ENCODE measurements at places on chromosomes 6 and 20. TPM values are rescaled to one million over a fixed set of nuclear protein-coding genes. Genes with fewer than 3 reads are reported as not detected.
A peak's percentile ranks its signal among the peaks of the same experiment; 100 is the strongest.

The FAXC gene
- total RNA-seq: 14.2 TPM

DNA sequence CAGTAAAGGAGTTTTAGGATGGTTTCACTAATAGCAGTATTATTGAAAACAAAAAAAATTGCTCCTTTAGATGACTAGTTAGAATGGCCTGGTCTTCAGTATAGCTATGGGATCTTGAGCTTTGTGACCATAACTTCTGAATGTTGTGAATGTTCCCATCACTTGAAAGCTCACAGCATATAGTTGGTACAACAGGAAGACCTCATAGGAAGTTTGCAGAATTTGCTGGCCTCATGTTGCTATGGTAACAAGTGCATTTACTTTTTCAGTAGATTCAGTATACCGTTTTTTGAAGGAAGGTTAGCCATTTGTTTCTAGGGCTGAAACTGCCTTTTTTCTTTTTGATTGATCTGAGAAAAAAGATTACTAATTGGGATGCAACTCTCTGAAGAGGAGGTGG, 8.3 kb downstream of the PHF3 start:
- DNase-seq: no peak

- DNase-seq: peak; percentile 11
These were observed 183.8 kb upstream of the TCF21 start for GRCh38 chr6:133705066-133705465.

The METTL24 gene
- not detected for total RNA-seq

DNA sequence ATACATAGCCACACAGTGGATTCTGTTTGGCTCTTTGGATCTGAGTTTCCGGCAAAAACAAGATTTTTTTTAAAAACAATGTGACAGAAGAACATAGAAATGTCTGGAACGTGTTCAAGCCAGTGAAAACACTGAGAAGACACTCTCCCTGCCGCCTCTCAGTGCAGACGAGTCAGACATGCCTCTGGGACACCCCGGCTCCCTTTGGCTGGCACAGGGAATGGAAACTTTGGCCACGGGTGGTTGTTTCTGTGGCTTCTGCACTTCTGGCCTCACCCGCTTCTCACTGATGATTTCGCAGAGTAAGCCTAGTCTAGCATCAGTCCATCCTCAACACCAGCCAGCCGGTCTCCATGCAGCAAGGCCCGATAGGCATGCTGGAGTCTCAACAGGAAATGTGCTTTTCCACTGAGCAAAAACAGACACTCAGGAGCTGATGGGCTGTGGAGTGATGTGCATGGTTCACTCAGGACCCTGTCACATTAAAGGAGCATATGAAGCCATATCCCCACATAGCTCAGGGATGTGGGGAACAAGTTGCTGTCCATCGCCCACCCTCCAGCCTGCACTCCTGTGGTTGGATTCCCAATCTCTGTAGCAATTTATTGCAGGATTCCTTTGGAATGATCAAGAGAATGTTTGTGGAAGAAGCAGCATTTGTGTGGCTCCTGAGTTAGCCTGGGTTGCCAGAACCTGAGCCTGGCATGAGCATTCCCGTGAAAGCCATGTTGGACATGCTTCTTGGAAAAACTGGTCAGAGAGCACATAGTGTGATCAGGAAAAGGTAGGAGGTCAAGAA, 262.0 kb upstream of the RIN2 start:
- DNase-seq: no peak

The CCM2L gene
- total RNA-seq: not detected

DNA sequence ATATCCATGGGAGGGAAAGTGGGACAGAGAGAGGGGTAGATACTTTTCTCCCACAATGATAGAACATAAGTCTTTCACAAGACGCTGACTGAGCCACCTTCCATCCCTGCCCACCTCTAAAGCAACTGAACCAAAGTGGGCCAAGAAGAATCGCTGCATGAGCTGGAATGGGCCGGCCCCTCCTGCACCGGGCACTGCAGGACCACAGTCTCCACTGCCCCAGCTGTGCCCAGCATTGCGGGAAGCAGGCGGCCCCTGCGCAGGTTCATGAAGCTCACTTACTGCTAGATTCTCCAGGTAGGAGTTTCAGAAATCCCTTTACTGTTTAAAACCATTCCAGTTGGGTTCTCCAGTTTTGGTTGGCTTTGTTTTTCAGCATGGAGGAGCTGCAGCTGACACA, 32.0 kb upstream of the CST7 start:
- DNase-seq: no peak

The MCHR2 gene
- total RNA-seq: not detected

The HELZ2 gene
- total RNA-seq: 65.5 TPM

The GFRA4 gene
- not detected for total RNA-seq

DNA sequence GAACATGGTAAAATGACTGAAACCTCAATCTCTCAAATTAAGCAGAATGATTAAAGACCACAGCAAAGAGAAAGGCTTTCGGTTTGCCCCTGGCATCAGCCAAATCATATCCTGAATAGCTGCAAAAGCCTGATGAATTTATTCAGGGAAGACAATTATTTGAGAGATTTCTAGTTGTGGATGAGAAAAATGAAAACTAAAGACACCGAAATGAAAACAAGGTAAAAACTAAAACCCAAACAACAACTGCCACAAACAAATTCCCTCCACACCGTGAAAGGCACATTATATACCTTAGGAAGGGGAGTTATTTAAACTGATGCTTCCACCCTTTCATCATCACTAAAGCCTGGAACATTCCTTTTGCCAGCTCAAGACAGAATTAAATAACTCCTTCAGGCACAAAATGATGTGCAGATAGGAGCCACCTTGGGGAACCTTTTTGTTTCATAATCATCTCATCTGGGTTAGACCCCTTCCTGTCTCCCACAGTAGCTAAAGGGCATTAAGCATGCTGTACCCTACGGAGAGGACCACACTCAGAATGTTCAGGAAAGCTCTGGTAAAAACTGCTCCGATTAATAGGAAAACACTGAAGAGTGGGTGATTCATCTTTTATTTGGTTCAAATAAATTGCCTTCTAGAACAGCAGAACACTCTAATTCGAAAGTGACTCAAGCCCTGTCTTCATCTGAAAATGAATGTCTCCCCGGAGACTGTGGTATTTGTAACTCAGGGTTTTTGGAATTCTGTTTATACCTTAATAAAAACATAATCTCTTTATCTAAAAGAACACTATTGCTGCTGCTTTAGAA, 9.1 kb upstream of the ANKRD60 start:
- DNase-seq: no peak

The SMLR1 gene
- total RNA-seq: not detected

- peak; percentile 72 for DNase-seq
These were observed 65.2 kb downstream of the THBS2 start for GRCh38 chr6:169188475-169188874.

DNA sequence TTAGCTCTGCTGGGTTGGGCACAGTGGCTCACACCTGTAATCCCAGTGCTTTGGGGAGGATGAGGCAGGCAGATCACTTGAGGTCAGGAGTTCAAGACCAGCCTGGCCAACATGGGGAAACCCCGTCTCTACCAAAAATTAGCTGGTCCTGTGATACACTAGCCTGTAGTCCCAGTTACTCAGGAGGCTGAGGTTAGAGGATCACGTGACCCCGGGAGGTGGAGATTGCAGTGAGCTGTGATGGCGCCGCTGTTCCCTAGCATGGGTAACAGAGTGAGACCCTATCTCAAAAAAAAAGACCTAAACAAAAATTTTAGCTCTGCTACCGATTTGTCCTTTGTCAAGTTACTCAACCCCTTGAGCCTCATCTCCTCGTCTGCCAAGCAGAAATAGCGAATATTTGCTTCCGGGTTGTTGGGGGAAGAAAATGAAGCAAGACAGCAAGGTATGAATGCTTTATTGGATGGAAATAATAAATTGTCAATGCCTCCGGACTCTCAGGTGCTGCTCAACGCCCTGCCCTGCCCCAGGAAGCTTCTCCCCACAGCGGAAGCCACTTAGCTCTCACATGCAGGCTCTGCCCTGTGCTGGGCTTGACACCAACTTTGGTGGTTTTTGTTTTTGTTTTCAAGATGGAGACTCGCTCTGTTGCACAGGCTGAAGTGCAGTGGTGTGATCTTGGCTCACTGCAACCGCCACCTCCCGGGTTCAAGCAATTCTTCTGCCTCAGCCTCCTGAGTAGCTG, 24.9 kb upstream of the ITCH start:
- DNase-seq: no peak

The CST4 gene
- not detected for total RNA-seq

GRCh38 chr20:362271-363254, 15.7 kb downstream of the NRSN2 start:
- peak; percentile 97 for DNase-seq

DNA sequence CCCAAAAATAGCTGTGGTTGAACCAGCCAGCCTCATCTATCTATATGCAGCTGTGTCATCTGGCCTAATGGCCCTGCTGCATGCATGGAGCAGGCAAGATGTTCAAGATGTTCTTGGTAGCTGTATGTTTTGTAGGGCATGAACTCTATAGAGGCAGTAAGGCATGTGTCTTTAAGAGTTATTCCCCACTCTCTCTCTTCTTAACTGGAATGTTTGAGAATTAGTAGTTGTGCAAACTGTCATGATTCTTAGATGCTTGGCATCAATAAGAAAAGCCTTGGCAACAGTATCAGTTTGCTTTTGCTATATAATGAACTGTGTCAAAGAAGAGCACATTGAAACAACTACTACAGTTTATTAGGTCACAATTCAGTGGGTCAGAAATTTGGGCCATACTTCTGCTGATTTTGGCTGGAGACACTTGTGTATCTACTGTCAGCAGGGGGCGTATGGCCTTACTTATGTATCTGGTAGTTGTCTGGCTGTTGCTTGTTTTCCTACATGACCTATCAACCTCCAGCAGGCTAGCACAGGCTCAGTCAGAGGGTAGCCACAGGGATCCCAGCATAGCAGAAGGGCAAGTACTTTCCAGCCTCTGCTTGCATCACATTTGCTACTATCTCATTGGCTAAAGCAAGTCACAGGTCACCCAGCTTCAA, 56.1 kb upstream of the LAMP5 start:
- DNase-seq: peak; percentile 57

The TP53INP2 gene
- 0.92 TPM for total RNA-seq

GRCh38 chr6:44942201-44942600, 385.9 kb upstream of the RUNX2 start:
- DNase-seq: no peak

The CST2 gene
- total RNA-seq: not detected

DNA sequence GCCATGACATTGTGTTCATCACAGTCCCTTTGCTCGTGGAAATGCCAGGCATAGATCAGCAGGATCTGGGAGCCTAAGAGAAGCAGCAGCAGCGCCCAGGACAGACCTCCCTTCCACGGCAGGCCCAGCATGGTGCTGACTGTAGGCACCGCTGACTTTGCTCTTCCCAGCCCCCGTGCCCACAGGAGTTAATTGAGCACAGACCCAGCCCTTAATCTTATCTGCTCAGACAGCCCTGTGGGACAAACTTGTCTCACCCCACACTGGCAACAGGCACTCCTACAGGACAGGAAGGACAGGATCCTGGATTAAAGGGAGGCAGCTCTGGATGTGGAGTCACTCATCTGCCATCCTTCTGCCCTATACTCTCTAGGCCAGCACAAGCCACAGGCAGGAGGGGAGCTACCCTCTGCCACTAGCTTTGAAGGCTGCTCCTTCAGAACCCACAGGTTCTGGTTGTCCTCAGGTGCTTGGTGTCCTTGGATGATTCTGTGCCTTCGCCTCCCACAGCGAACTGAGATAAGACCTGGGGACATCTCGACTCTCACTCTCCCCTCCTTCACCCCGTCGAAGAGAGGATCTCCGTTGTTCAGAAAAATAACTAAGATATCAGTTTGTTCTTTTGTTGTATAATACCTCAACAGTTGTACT, at the start of gene CST9L:
Gene CST9L (minus strand): TSS at position 165 of the 651 bp plus-strand sequence. CDS start 34 bp downstream, at position 131.
- DNase-seq: no peak

The ECT2L gene
- not detected for total RNA-seq

GRCh38 chr6:142421285-142422117, 119.7 kb downstream of the ADGRG6 start:
- DNase-seq: peak; percentile 20

- no peak for DNase-seq
These were observed 2.3 kb upstream of the DLK2 start for GRCh38 chr6:43457643-43458042.

GRCh38 chr6:11202513-11203305, 29.8 kb downstream of the NEDD9 start:
- DNase-seq: no peak

- peak; percentile 42 for DNase-seq
These were observed 215.0 kb upstream of the SHLD1 start for GRCh38 chr20:5535125-5535756.

The FKBP1C gene
- total RNA-seq: 3.1 TPM

DNA sequence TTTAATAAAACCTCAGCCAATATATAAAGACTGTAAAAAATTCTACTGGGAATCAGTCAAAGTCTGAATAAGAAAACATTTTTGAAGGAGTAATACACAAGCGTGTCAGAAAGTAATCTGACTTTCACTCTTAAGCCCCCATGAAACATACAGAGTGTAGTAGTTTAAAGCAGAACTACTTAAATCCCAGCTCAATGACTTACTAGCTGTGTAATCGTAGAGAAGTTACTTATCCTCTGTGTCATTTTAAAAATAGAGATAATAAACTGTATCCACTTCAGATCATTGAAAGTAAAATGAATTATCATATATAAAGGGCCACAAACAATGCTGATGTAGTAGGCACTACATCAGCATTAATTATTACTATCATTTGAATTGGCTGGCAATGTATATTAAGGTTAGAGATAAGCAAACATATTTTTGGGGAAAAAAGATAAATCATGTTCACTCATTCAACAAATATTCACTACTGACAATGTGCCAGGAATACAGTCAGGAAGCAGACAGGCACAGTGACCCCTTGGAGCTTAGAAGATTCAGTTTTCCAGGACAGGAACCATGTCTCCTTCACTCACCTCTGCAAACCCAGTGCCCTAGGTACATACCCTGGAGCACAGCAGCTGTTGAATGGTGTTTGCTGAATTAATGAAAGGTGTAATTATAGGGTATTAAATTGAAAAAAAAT, 14.4 kb downstream of the REPS1 start:
- no peak for DNase-seq

DNA sequence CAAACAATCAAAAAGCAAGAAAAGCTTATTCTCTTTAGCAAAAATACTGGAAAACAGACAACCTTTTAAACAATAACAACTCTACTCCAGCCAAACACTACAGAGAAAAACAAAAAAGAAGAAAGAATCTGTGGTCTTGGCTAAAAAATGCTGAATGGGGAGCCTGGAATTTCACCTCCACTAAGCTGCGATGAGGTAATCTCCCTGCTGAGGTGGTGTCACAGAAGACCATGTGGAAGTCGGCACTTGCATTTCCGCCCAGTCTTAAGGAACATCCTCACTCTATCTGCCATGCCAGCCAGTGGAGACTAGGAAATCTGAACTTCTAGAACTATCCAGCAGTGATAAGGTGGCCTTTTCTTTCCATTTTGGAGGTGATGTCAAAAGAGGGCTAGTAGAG, 1026.8 kb upstream of the EPHA7 start:
- DNase-seq: no peak

DNA sequence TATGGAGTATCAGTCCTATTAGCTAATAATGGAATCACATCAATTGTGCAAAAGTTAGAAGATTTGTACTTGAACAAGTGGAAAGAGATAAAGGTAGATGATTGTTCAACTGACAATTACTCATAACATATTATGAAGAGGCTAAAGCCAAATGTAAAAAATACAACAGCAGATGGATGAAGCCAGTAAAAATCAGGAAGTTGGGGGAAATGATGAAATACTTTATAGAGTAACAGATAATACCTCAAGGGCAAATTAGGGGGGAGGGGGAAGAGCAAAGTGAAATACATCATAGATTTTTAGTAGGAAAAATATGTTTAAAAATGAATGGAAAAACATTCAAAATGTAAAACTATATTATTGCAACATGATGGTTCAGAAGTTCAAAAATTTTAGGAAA, 114.0 kb downstream of the PDSS2 start:
- peak; percentile 4 for DNase-seq
